ENCODE measurements at places on chromosomes 3 and 15. TPM values are rescaled to one million over a fixed set of nuclear protein-coding genes. Genes with fewer than 3 reads are reported as not detected.

- DNase-seq, result no peak
Measured at GRCh38 chr15:62248277-62248984, 83.3 kb upstream of the C2CD4B start.

- no peak for DNase-seq
Measured at GRCh38 chr15:78006567-78007205, 70.8 kb downstream of the TBC1D2B start.

GRCh38 chr15:81299630-81300273 is 24.2 kb downstream of the STARD5 start:
- DNase-seq, result no peak

DNA sequence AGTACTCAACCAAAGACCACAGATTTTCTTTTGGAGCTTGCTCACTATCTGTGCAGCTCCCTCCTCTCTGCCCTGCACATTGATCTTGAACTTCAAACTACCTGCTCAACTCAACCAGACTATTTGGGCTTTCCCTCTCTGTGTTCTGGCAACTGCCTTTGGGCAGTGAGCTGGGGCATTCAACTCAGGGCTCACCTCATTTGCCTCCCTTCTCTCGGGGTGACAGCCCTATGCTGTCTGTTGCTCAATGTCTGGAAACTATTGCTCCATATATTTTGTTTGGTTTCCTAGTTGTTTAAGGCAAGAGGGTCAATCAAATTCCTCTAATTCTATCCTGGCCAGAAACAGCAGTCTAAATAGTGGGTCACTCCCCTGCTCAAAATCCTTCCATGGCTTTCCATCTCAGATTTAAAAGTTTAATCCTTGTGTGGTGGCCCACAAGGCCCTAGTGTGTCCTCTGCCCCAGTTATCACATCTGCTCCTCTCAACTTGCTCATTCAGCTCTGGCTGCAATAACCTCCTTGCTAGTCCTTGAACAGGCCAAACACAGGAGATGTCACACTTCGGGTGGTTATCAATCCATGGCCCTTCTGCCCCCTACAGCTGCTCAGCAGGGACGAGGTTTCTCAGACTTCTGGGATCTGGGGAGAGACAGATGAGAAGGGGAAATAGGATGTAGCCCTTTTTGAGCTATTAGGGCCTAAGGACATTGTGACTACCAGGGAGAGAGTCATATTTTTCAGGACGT is 67.8 kb downstream of the SNRK start:
- no peak for DNase-seq

DNA sequence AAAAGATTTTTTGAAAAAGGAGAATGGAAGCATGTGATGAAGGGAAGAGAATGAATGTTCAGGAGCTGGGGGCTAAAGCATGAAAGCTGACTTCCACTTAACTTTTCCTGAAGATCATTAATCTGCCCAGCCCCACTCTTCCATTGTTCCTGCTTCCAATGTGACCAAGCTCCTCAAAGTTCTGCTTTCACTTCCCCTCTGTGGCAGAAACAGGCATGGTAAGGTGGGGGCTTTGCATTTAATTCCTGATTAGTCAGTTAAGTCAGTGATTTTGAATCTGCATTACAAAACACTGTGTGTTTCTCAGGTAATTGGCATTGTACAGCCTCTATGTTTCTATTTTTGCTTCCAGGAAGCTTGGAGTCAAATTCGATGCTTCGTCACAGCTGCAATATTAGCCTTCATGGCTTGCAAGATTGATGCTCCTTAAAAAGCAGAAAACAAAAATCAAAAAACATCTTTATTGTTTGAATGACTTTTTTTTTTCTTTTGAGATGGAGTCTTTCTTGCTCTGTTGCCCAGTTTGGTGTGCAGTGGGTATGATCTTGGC is 7.3 kb upstream of the TM6SF1 start:
- DNase-seq, result no peak

DNA sequence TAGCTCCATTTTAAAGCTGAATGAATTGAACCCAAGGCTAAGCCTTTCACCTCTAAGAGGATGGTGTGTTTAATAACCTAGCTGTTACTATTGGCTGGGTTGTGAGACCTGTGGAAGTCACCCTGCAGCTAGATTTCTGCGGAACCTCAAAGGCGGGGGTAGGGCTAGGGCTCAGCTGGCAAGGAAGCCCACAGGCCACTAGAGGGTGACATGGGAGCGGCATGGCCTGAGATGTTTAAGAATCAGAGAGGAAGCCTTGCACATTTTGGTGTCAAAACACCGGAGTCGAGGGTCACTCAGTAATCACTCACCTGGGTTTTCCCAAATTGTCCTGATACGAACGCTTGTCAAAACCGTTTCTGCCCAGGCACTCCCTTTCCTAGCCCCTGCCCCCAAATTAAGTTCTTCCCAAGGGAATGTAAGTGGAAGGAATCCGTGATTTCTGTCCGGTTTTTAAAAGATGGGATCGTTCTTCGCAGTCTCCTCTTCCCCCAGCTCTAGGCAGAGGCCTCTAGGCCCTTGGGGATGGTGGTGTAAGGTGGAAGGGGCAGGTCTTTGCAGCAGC is 3.8 kb upstream of the ACAD9 start:
- DNase-seq, result peak; percentile 42

GRCh38 chr3:129046037-129046731 is 14.4 kb upstream of the GP9 start:
- DNase-seq, result no peak

GRCh38 chr3:46564190-46565021 is 1.7 kb downstream of the LRRC2 start:
- no peak for DNase-seq

- DNase-seq, result no peak
Measured at GRCh38 chr3:13487403-13487802, 7.3 kb downstream of the HDAC11 start.

- no peak for DNase-seq
Measured at GRCh38 chr15:62782896-62783295, 259.7 kb upstream of the TPM1 start.

- DNase-seq, result no peak
Measured at GRCh38 chr15:22851513-22851912, 13.0 kb downstream of the NIPA2 start.

DNA sequence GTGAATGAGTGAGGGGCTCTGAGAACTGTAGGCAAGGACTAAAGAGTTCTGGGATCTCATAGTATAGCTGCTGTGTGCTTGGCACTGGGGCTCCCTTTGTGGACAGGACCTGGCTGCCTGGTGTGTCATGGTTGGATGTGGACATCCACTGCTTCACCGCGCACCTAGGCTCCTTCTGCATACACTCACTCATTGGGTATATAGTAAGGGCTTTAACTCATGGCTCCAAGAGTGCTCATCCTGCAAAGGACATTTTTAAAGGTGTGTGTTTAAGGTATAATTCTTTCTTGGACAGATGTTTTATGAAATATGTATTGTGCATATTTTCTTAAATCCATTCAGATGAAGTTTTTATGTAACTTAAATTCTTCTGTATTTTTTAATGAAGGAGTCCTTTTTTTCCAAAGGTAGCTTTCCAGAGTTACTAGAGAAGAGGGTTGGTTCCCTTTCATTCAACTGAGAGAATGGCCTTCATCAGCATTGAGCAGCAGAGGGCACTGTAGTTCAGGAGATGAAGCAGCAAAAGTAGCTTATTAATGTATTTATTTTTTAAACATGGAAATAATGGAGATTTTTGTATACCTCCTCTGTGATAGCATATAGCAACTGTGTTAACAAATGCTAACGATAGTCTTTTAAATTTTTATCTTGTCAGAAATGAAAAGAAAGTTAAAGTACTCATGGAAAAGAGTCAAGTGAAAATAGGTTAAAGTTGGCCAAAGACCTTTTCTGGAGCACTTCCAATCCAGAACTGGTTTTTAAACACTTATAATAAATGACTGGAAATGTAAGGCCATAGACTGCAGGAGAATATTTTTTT is 25.2 kb downstream of the OXNAD1 start:
- peak; percentile 47 for DNase-seq

DNA sequence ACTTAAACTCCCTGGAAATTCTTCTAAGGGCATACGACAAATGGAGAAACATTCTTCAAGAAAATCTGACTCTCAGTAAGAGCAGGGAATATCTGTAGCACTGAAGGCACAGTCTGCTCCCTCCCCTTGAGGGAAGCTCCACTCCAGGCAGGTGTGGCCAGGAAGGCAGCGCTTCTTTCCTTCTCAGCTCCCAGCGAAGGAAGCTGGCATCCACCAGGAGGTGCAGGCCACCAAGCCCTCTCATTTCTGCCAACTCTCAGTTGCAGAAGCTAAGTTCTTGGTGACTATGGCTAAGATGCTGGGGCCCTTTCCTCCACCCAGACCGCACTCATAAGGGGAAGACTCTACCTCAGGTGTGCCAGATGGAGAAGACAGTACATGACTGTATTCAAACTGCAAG is 37.7 kb upstream of the SLC41A3 start:
- no peak for DNase-seq

DNA sequence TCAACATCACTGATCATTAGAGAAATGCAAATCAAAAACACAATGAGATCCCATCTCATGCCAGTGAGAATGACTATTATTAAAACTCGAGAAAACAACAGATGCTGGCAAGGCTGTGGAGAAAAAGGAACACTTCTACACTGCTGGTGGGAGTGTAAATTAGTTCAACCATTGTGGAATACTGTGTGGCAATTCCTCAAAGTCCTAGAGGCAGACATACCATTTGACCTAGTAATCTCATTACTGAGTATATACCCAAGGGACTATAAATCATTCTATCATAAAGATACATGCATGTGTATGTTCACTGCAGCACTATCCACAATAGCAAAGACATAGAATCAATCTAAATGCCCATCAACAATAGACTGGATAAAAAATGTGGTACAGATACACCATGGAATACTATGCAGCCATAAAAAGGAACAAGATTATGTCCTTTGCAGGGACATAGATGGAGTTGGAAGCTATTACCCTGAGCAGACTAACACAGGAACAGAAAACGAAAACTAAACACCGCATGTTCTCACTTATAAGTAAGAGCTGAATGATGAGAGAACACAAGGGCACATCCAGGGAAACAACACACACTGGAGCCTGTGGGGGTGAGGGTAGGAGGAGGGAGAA is 15.2 kb upstream of the AVEN start:
- DNase-seq, result no peak

DNA sequence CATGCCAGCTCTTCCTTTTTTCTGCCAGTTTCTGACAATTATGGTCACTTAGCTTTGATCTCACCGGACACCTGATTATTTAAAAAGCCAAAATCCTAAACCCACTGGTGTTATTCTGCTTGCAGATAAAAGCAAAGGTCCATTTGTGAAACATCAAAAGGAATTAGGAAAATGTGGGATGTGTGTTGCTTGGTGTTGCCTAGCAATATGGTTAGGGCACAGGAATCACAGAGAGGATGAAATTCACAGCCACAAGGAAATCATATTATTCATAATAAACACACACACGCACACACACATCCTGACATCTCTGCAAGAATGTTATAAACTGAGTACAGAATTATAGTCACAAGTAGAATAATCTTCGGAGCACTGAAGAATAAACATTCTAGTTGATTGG is 89.3 kb upstream of the BHLHE40 start:
- no peak for DNase-seq

DNA sequence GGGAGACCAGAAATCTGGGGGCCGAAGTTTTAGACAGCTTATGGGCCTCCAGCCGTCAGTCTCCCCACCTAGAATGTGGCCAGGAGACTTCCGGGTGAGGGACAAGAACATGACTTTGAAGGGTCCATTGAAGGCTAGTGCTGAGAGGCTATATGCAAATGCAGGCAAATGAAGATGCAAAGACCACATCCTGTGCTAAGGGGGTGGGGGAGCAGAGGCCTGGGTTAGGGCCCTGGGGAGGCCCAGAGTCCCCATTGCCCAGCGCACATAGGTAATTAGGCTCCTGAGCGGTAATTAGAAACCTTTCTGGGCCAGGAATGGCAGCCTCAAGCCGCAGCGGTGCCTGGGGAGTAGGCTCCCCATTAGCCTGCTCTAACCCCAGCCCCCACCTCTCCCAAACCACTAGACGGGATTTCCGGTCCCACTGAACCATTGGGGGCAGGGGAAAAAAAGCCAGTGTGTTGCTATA is 6.8 kb downstream of the CSK start:
- no peak for DNase-seq

DNA sequence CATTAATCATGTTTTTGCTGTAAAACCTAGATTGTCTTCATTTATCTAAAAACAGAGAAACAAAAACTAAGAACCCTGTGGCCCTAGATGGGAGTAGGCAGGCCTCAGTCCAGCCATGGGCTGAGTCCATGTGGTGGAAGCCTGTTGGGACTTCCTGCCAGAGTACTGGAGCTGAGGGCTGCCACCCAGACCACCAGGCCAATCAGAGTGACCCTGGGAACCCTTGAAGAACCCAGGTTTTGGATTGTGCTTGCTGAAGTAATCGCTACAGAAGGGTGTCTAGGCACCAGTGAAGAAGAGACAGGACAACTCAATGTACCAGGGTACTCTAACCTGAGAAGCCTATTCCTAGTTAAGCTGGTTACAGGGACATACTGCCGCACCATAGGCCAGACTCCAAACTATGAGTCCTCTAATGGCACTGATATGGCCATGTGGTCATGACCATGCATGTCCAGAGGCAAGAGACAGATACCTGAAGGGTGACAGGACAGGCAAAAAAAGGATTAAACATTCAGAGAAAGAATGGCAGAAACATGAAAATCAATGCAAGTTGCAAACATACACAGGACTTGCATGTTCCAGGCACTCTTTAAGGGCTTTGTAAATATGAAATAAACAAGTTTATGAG is 12.9 kb downstream of the CSRNP1 start:
- DNase-seq, result no peak

DNA sequence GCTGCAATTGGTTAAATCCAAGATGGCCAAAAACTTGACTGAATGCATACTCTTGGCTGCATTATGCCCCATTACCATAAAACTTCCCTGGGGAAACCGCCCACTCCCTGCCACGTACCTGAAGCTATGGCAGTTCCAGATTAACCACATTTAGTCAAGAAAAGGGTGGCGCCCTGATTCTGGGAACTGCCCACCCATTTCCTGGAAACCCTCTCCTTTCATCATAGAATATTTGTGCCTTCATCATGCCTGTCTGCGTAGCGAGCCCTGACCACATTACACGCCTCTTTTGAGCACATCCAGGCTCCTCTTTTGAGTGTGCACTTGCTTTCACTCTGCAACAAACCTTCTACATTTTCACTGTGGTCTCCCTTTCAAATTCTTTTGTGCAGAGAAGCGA is 5.2 kb downstream of the LINS1 start:
- no peak for DNase-seq

PCLAF gene
- 218 TPM for polyA plus RNA-seq

GNAT1 gene
- polyA plus RNA-seq, result not detected

WWTR1 gene
- polyA plus RNA-seq, result 103 TPM

DPPA2 gene
- polyA plus RNA-seq, result not detected

MYLK gene
- 18.3 TPM for polyA plus RNA-seq

OPA1 gene
- polyA plus RNA-seq, result 29.6 TPM

THPO gene
- not detected for polyA plus RNA-seq

TNIK gene
- polyA plus RNA-seq, result 2.5 TPM

Measured in A549 (cell line).